ENCODE measurements at places on chromosomes 6 and 20. TPM values are rescaled to one million over a fixed set of nuclear protein-coding genes. Genes with fewer than 3 reads are reported as not detected.
A peak's percentile ranks its signal among the peaks of the same experiment; 100 is the strongest.

The SAPCD1 gene
- total RNA-seq = 2.5 TPM

The PTGIS gene
- 67.6 TPM for total RNA-seq

The VNN1 gene
- not detected for total RNA-seq

The ID4 gene
- 46.8 TPM for total RNA-seq

DNA sequence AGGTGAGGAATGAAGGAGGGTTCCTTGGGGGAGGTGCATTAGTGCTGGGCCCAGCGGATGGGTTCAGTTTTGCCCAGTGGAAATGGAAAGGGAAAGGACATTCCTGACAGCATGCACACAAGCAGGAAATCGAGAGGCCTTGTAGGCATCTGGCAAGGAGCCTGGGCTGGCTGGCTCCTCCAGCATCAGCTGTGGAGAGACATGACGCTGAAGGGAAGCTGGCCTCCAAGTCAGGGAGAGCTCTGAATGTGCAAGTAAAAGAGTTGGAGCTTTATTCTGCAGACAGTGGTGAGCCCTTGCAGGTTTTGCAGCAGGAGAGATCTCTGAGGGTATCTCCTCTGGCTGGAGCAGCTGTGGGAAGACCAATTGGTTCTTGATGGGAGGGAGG lies 154.3 kb downstream of the MRPL14 start:
- DNase-seq = peak; percentile 87

GRCh38 chr6:32087574-32088486 lies 21.3 kb downstream of the TNXB start:
- peak; percentile 92 for DNase-seq

GRCh38 chr6:169255643-169256042 lies 2.0 kb upstream of the THBS2 start:
- no peak for DNase-seq

- DNase-seq = no peak
These were observed 38.0 kb downstream of the C20orf203 start for GRCh38 chr20:32635764-32636163.

GRCh38 chr20:13024596-13024995 lies 15.8 kb downstream of the SPTLC3 start:
- DNase-seq = no peak

- DNase-seq = peak; percentile 75
These were observed at the start of gene DDX43 for GRCh38 chr6:73394577-73395354. Gene DDX43 (plus strand): TSS chr6:73394828. CDS start chr6:73394906, 78 bp downstream.

DNA sequence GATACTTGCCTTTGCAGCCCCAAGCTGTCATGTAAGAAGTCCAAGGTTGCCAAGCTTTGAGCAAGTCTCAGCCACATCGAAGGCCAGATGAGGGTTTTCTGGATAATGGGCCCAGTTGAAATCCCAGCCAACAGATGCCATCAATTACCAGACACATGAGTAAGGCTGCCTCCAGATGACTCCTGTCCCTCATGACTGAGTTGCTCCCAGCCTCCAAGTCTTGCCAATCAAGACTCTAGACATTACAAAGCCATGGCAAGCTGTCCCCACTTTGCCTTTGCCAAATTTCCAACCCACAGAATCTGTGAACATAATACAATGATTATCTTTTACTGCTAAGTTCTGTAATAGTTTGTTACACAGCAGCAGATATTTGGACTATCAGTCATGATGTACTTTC lies 76.8 kb upstream of the ARMC2 start:
- DNase-seq = no peak

- DNase-seq = no peak
These were observed 6.6 kb downstream of the LRP11 start for GRCh38 chr6:149857541-149857940.

DNA sequence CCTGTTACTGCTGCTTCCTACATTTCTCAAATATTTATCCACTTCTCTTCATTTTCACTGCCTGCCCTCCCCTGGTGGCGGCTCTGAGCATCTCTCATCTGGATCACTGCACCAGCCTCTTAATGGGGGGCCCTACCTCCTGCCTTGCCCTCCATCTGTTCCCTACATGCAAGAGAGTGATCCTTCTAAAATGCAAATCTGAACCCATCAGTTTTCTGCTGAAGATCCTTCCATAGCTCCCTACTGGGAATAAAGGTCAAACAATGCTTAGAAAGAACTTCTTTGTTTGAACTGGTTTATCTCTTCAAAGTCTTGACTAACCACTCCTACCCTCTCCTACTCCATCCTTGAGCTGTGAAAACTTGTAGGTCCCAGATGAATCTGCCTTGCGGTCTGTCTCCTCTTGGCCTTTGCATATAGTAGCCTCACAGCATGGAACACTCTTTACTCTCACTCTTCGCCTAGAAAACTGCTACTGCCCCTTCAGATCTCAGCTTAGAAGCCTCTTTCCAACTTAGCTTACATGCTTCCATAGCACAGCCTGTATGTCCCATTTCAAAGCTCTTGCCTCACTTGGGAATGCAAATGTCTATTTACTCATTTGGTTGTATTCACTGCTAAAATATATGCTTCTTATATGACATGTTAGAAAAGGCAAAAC lies 119.3 kb downstream of the QRSL1 start:
- DNase-seq = no peak

DNA sequence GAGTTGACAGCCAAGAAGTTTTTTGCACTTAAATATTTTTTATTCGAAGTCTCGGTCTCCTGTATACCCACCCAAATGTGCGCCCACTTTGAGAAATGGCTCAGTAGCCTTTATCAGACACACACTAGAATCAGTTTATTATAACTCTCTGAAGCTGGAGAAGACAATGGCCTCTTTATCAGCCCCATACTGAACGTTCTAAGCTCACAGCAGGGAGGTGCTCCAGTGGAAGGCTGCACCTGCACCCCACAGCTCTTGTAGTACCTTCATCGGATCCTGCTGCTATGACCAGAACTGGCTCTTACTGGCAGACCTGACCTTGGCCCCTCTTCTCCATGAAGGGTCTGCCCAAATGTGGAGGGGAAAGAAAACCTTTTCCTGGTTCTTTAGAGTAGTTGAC lies 165.0 kb upstream of the SCGN start:
- no peak for DNase-seq

- DNase-seq = no peak
These were observed 30.5 kb upstream of the AKAP12 start for GRCh38 chr6:151209071-151209831.

DNA sequence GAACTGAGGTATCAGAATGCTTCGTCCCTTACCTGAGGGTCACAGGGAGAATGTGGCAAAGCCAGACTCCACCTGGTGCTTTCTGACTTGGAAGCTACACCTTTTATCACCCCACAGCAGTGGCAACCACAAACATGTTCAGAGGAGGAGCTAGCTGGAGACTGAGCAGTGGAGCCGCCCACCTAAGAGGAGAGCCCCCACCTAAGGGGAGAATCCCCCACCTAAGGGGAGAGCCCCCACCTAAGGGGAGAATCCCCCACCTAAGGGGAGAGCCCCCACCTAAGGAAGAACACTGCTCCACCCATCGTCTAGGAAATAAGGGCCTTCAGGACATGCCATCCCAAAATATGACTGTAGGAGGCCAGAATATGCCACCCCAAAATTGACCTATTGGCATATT lies 4.0 kb downstream of the SLC52A3 start:
- DNase-seq = no peak

DNA sequence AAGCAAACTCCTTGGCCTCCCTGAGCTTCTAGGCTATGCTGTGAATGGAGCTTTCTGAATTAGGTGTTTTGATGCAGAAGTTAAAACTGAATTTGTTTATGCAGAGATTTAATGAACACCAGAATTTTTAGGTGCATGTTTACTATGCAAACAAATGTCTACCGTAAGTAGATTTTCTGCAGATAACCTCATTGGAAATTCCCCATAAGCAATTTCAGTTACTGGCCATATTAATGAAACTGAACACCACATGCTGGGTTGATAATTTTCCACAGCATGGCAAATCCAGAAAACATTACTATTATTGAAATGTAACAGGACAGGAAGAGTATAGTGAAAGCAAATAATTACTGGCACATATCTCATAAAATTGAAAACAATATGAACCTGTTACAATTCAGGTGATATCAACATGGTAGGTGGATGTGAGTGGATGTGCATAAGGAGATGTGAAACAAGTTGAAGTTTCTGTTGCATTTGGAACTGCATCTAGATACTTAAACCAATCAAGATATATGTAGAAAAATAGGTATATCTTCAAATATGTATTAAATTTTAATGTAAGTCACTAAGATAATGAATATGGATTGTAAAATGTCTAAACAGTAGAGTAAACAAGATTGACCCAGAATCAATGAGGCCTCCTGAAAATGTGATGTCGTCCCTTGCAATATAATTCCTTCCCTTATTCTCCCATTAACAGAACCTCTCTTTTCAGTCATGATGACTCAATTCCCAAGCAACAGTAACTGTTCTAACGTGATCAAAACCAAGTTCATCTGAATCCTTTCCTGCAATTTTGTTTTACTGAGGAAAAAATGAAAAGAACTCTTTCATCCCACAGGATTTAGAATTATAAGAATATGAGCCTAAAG lies 11.0 kb downstream of the PTCHD4 start:
- no peak for DNase-seq

GRCh38 chr6:106360989-106361430 lies 493 bp downstream of the CRYBG1 start:
- no peak for DNase-seq

DNA sequence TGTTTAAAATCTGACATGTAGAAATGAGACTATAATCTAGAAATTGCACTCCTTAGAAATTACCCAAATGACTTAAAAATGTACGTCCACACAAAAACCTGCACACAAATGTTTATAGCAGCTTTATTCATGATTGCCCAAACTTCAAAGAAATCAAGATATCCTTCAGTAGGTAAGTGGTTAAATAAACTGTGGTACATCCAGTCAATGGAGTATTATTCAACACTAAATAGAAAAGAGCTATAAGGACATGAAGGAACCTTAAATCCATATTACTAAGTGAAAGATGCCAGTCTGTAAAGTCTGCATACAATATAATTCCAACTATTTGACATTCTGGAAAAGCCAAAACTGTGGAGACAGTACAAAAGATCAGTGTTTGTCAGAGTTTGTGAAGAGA lies 513.4 kb downstream of the PKHD1 start:
- no peak for DNase-seq

- no peak for DNase-seq
These were observed 33.0 kb upstream of the HFE start for GRCh38 chr6:26053992-26054780.

GRCh38 chr6:37209461-37210205 lies 39.7 kb downstream of the PIM1 start:
- no peak for DNase-seq

DNA sequence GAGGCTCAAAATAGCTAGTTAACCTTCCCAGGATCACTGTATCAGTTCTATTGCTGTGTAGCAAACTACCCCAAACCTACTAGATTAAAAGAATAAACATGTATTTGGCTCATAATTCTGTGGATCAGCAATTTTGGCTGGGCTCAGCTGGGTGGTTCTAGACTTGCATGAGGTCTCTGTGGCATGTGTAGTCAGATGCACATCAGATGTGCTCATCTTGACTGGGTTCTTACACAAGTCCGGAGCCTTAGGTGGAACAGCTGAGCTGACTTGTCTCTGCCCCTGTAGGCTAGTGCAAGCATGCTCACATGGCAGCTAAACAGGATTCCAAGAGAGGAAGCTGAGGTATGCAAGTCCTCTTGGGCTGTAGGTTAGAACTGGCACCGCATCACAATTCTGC lies 173.2 kb upstream of the PRND start:
- no peak for DNase-seq

DNA sequence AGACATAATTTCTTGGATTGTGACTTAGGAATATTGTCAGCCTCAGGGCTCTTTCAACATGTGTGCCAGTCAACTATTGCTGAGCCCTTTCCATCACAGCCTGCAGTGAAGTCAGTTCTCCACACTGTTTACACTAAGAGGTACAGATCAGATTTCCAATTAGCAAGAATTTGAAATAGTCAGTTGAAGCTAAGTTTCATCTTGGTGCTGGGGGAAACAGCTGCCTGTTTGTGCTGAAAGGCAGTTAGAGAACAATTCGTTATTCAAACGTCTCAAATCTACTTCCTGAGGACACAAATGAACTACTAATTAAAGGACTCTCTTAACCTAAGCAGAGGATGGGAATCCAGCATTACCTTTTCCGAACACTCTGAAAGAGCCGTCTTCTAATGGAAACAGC lies 25.9 kb downstream of the ADGRF1 start:
- no peak for DNase-seq

- DNase-seq = no peak
These were observed 15.6 kb upstream of the SNRPB2 start for GRCh38 chr20:16714242-16714641.

DNA sequence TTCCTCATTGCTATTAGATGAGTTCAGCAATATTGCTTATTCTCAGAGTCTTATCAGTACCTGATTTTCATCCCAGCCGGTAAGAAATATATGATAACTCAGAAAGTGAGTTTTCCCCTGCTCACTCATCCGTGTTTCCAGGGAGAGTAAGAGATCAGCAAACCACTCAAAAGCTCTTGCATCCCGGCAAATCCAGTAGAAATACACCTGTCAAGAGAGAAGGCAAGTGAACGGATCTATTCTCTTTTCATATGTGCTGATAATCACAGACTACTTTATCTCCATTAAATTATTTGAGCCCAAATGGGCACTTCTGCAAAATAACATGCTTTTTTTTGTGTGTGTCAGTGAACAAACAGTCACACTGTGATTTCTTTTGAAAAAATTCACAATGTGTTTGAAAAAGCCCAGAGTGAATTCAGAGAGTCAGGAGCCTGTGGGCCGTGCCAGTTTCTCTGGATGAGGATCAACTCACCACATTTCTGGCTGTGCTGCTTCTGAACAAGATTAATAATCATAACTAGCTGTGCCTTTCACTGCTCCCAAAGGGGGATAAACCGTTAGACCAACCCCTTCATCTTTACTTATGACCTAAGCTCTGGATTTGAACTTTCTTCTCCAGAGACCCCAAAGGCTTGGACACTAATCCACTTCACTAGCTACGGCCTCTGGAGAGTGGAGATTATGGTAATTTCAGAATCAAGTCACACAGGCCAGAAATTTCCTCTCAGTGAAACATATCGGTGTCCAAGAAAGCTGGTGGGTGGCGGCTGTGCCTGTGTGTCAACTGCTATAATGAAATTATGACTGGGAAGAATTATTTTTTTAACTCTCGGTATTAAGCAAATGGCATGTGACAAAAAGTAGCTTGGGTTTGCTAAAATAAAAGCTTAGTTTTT lies 44.2 kb downstream of the NOX3 start:
- no peak for DNase-seq

- DNase-seq = no peak
These were observed 29.9 kb upstream of the BACH2 start for GRCh38 chr6:90326404-90327057.

GRCh38 chr6:37538107-37538506 lies 38.4 kb upstream of the CCDC167 start:
- no peak for DNase-seq
